Lower leg skin (tissue), 4 donors: ENCODE measurements at places on chromosomes 2 and 18. TPM values are rescaled to one million over a fixed set of nuclear protein-coding genes. Genes with fewer than 3 reads are reported as not detected.

The EVX2 gene
- not detected for total RNA-seq

The POTEC gene
- not detected for total RNA-seq

The CYP1B1 gene
- total RNA-seq = 12.4 TPM

The UCN gene
- 1.3 TPM for total RNA-seq

The CRACDL gene
- 15.8 TPM for total RNA-seq

The GPBAR1 gene
- total RNA-seq = 1.1 TPM

The PRSS56 gene
- not detected for total RNA-seq

The PLEKHH2 gene
- total RNA-seq = 16.9 TPM

The B4GALT6 gene
- 1.4 TPM for total RNA-seq

The MC4R gene
- not detected for total RNA-seq

The SIX2 gene
- total RNA-seq = not detected

The EEF1B2 gene
- 986 TPM for total RNA-seq

The RAMP1 gene
- total RNA-seq = 8.6 TPM

The RAB31 gene
- total RNA-seq = 14.8 TPM

The TMEM169 gene
- total RNA-seq = 0.42 TPM

The SPEG gene
- 5.8 TPM for total RNA-seq

The CYS1 gene
- total RNA-seq = not detected

The CROCC2 gene
- total RNA-seq = not detected

The CCDC85A gene
- total RNA-seq = 3.6 TPM

The FAM237A gene
- not detected for total RNA-seq

The DSC2 gene
- total RNA-seq = 35.7 TPM

The FER1L5 gene
- not detected for total RNA-seq

The UPP2 gene
- total RNA-seq = not detected

The NEU4 gene
- not detected for total RNA-seq

The GKN1 gene
- total RNA-seq = not detected

The DIPK1C gene
- total RNA-seq = 0.25 TPM

The RTKN gene
- total RNA-seq = 71.8 TPM
